ENCODE measurements at places on chromosomes 2 and 18. TPM values are rescaled to one million over a fixed set of nuclear protein-coding genes. Genes with fewer than 3 reads are reported as not detected.

Gene PLGLB2
- 0.76 TPM for polyA plus RNA-seq

Gene SH3RF3
- polyA plus RNA-seq: 0.21 TPM

Gene SERPINB13
- not detected for polyA plus RNA-seq

Gene SERPINB10
- not detected for polyA plus RNA-seq

Gene CD302
- polyA plus RNA-seq: 2.9 TPM

Gene VWA3B
- not detected for polyA plus RNA-seq

Gene CDKL4
- polyA plus RNA-seq: not detected

Gene ARHGAP28
- polyA plus RNA-seq: 0.18 TPM

Gene TWSG1
- polyA plus RNA-seq: 19.4 TPM

Gene LGALSL
- 10.8 TPM for polyA plus RNA-seq

- peak; percentile 10 for DNase-seq
Observed at GRCh38 chr2:149715005-149715592, 127.5 kb upstream of the MMADHC start.

- DNase-seq: no peak
Observed at GRCh38 chr18:48902856-48903601, 47.7 kb downstream of the SMAD7 start.

DNA sequence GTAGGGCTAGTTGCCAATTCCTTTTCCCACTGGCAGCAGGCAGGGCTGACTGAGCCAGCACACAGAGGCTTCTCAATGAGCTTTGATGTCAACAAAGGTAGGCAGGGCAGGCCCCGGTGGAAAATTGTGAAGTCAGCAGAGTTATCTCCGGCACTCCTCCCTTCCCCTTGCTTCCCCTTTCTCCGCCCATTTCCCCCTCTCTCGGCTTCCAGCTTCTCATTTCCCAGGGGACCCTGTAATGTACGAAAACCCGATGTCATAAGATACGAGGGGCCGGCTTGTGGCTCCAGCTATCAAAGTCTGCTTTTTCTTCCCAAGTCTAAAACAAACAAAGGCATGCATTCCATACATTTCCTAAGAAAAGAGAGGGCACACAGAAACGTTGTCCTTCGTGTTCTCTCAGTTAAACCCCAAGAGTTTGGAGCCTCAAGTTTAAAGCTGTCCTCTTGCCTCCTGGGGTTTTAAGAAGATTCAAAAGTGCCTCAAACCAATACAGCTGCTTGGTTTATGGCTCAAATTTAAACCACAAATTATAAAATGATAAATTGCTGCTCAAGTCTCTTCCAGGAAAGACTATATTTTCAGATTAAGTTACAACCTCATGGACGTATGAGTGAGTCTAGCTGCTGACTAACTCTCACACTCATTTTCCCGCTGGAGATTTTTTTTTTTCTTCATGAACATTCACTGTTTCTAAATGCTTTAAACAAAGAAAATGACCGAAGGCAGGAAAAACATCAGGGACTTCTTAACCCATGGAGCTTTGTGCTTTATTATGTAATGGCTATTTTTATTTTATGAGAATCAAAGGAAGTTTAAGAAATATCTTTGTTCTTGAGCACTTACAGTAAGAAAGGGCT, 27.2 kb upstream of the EML4 start:
- peak; percentile 91 for DNase-seq

- DNase-seq: no peak
Observed at GRCh38 chr2:198351647-198352046, 547.3 kb downstream of the PLCL1 start.

GRCh38 chr18:13611142-13611600, 115.2 kb downstream of the FAM210A start:
- DNase-seq: no peak

DNA sequence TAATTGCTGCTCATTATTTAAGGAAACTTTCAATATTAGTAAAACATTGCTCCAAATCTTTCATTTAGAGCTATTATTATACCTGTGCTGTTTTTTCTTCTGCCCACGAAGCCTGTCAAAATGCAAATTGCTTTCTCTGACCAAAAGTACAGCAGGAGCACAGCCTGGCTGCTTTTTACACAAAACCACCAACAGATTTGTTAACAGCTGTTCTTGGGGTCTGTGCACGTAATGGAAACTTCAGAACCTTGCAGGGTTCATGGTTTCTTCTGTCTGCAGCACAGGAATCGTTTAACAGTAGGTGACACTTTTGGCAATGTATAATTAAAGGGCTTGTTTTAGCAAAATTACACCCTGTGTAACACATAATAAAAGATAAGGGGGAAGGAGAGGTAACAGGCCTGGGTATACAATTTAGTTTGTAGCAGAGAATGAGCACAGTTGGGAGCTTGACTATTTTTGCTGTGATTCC, 447.3 kb downstream of the KCNJ3 start:
- no peak for DNase-seq

DNA sequence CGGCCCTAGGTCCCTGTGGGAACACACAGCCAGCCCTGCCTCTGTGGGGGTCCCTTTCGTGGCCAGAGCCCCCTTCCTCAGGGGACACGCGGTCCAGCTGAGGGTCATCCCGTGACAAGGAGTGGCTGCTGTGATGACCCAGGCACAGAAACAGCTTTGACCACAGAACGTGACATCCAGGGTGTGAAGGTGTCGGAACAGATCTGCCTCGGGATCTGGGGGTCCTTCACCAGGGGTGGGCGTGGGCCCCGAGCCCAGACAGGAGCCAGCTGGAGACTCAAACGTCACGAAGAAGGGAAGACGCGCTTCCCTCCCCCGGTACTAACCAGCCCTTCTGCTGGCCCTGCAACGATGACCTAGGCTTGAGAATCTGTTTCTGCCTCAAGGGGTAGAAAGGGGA, 75.9 kb downstream of the NFATC1 start:
- DNase-seq: no peak

DNA sequence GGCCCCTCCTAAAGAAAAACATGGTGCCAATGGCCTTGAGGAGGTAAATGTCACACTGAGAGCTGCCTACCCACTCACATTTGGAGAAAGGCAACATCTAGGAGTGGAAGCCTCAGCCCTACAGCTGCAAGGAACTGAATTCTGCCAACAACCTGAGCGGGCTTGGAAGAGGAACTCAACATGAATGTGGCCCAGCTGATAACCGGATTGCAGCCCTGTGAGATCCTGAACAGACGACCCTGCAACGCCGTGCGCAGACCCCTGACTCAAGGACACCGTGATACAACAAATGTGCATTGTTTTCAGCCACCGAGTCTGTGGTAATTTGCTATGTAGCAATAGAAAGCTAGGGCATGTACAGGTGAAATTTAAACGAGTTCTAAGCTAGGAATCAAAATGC, 99.4 kb downstream of the MYOM1 start:
- DNase-seq: no peak

GRCh38 chr2:176166272-176166671, 9.2 kb downstream of the HOXD3 start:
- no peak for DNase-seq

GRCh38 chr2:58107803-58108710, 61.5 kb downstream of the VRK2 start:
- peak; percentile 96 for DNase-seq

DNA sequence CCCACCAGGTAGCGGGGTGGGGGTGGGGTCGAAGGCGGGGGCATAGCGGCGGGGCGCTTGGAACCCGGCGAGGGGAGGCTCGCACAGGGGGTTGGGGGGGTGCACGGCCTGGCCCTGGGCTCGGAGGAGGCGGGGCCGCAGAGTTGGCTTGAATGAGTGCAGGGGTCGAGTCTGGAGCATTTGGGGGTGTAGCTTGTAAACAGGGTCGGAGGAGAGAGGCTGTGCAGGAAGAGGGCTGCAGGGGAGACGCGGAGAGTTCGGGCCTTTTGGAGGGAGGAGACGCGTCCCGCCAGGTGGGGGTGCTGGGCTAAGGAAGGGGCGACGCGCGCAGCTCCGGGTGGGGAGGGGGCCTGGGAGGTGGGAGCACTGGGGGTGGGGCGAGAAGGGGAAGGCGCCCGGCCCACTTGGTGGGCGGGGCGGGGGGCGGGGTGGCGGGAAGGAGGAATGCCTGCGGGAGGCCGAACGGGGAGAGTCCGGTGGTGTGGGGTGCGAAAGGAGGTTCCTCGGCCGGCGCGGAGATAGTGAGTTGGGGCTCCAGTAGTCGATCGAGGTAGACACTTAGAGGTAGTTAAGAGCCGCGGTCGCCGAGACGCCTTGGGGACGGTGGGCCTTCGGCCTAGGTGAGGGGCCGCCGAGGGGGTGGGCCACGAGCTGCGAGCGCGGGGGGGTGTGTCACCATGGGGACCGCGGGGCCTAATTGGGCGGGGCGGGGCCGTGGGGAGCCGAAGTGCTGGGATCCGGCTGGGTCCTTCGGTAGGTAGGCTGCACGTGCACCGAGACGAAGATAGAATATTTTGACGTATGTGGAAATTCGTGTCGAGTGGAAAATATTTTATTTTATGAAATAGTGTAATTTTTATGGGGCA, 774 bp downstream of the MSH6 start:
- DNase-seq: peak; percentile 82

- peak; percentile 32 for DNase-seq
Observed at GRCh38 chr2:46487667-46488335, 8.4 kb downstream of the TMEM247 start.

- no peak for DNase-seq
Observed at GRCh38 chr18:58101291-58101794, 57.3 kb downstream of the NEDD4L start.

DNA sequence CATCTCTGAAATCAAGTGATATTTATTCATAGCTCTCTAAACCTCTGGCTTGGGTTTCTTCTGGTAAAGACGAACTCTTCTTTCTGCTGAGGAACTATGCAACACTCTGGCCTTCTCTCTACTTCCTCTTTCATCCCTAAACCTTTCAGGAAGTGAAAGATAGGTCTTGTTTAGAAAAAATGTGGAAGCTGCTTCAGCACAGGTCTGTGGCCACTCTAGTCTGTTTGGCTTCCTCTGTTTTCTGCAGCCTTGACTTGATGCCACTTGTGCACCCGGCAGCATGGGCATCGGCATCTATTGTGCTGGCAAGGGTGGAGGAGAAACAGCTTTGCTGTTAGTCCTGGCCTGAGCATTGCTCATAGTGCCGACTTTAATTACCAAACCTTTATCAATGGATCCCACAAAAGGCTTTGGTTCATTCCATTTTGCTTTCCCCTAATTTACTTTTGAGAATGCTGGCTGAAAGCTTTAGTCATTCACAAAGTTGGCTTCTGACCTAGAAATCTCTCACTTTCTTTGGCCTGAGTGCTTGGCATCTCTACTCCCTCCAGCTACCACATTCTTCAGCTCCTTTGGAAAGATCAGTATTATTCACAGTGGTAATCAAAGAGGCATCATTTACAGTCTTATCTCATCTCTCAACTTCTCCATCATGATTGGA, 32.0 kb upstream of the GPR39 start:
- DNase-seq: no peak

DNA sequence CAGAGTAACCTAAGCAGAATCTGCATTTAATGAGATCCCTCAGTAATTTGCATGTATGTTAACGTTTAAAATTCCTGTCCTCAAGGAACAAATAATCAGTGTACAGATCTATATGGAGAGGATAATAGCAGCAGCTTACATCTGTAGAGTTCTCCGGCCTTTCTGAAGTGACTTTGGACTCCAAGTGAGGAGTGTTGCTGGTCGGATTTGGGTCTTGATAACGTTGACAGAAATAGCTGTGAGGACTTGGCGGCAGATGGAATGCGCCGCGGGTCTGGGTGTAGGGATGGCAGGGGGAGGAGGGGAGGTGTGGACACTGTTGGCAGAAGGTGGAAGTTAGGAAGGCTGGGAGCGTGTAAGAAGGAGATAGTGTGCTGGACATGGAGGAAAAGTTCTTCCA, 170.9 kb upstream of the GATA6 start:
- DNase-seq: no peak

DNA sequence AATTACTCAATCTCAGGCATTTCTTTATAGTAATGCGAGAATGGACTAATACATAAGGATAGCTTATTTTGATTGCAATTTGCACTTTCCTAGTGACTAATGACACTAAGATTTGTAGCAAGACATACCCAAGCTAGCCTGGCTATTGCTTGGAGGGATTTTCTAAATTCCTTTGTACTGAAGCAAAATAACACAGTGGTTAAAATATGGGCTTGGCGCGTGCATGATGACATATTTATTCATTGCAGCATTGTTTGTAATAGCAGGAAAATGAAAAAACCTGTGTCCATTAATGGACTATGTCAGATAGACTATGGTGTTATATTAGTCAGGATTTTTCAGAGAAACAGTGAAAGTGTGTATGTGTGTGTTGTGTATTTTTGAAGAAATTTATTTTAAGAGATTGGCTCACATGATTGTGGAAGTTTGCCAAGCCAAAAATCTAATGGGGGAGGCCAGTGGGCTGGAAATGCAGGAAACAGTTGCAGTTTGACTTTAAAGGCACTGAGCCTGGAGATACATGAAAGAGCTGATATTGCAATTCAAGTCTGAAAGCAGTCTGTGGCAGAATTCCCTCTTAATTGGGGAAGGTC, 16.7 kb upstream of the LAPTM4A start:
- DNase-seq: no peak

DNA sequence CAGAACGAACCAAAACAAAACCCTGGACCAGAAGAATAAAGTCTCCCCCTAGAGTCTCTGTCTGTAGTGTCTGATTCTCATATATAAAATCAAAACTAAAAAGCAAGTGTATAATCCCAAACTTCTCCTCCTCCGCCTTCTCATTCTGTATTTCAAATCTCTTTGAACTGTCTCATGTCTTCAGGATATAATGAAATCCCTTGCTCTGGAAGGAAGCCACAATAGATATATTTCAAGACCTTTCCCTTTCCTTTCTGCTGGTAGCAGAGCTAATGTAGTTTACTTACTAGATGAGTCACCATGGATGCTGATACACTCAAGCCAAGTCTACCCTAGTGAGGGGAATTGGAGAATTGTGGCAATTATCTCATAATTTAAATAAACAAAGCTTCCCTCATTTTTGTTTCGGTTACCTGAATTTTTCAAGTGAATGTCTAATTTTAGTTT, 33.5 kb upstream of the CCDC93 start:
- peak; percentile 9 for DNase-seq

GRCh38 chr2:173199294-173199693, 123.6 kb downstream of the MAP3K20 start:
- DNase-seq: no peak

DNA sequence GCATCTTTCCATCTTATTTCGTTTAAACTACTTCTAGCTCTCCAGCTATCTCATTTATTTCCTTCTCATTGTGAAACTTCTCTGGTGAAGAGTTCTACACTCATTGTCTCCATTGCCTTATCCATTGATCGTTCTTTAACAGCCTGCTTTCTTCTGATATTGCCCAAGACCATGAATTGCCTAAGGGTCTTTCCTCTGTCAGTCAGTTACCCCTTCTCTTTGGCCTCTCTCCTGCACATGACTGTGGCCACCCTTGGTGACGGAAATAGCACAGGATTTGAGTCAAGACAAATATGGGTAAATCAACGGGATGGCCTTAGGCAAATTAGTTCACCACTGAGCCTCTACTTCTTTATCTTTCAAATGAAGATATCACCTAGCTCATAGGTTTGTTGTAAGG, 26.6 kb downstream of the NHEJ1 start:
- no peak for DNase-seq

- DNase-seq: no peak
Observed at GRCh38 chr2:188345426-188345825, 53.8 kb downstream of the GULP1 start.

Measured in A549 (cell line).